ENCODE measurements at places on chromosomes 2 and 18. TPM values are rescaled to one million over a fixed set of nuclear protein-coding genes. Genes with fewer than 3 reads are reported as not detected.

Gene EN1
- 0.23 TPM for total RNA-seq

Gene ST8SIA3
- total RNA-seq: not detected

Gene FEV
- total RNA-seq: not detected

Gene L3MBTL4
- total RNA-seq: 2.8 TPM

Gene HOXD11
- total RNA-seq: not detected

Gene CTAGE1
- total RNA-seq: not detected

Gene SIX3
- total RNA-seq: 0.15 TPM

Gene CFLAR
- 145 TPM for total RNA-seq
